NCI-H1048 (cell line): ENCODE measurements at places on chromosomes 7 and 10.

GRCh38 chr10:35848412-35848811 is 206.3 kb upstream of the FZD8 start:
- DNase-seq, result no peak

DNA sequence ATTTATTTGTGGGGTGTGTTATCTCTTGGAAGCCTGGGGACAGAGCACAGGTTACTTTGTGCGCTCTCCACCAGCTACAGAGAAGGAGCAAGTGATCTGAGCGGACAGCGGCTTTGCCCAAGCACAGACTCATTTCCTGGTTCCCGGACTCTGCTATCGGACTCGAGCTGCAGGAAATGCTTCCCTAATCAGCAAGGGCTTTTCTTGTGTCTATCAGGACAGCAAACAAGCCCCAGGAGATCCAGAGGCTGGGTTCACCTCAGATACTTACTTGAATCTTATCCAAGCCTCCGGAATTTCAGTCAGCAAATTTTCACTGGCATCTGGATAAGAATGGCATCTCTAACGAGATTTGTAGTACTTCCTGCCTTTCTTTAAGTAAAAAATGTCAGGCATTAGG is 27.8 kb downstream of the MRC1 start:
- no peak for DNase-seq

GRCh38 chr7:387132-388022 is 97.4 kb downstream of the FOXL3 start:
- no peak for DNase-seq

GRCh38 chr10:17479822-17480221 is 25.4 kb upstream of the ST8SIA6 start:
- no peak for DNase-seq

DNA sequence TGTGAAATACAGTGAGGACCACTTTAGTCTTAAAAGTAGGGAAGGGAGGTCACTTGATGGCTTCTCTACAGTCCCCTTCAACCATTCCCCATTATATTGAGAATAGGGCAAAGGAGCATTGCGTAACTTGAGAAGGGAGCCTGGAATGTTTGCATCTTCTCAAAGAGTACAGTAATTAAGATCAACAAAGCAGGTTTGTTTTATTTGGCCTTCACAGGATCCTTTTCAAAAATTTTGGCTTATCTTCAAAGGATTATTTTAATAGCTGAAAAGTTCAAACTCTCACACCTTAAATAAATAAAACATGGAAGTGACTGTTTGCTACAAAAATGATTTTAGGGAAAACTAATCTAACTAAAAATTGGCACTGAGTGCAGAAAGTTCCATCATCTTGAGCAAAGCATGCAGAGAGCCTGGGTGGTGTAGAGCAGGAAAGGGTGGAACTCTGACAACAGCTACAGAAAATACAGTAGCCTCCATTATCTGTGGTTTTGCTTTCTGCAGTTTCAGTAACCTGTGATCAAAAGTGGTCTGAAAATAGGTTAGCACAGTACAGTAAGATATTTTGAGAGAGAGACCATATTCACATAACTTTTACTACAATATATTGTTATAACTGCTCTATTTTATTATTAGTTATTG is 214.0 kb downstream of the MDFIC start:
- DNase-seq, result no peak

DNA sequence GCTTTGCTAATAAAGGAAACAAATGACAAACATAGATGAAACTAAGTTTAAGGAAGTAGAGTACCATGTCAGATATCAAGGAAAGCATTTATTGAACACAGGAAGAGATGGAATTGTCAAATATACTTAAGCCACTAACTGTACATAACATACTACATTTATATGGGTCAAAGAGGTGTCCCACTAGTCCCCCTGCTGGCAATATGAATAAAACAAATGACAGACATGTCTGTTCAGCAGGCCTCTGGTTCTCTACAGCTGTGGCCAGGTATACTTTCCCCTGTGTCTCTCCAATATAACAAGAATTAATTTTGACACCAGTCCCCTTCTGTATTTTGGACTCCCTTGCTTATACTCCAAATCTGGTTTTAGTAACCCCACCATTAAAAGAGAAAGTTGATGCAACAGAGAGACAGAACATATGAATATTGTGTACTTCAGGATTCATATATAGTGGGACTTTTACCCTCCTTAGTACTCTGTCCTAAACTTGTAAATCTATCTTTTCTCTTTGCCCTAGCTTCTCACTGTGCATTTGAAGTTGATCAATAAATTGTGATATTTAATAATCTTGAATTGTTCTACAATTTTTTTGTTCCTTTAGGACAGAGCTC is 42.9 kb downstream of the CD36 start:
- no peak for DNase-seq

DNA sequence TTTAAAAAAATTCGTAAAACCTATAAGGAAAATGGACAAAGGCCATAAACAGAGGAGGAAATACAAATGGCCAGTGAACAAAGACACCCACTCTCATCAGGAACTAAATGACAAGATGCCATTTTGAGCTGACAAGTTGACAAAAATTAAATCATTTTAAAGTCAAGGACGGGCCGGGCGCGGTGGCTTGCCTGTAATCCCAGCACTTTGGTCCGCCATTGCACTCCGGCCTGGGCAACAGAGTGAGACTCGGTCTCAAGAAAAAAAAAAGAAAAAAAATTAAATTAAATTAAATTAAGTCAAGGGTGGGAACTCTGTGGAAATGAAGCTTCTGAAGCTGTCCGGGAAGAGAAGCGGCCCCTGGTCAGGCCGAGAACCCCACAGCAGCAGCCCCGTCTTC is 1.2 kb upstream of the NOM1 start:
- DNase-seq, result no peak

DNA sequence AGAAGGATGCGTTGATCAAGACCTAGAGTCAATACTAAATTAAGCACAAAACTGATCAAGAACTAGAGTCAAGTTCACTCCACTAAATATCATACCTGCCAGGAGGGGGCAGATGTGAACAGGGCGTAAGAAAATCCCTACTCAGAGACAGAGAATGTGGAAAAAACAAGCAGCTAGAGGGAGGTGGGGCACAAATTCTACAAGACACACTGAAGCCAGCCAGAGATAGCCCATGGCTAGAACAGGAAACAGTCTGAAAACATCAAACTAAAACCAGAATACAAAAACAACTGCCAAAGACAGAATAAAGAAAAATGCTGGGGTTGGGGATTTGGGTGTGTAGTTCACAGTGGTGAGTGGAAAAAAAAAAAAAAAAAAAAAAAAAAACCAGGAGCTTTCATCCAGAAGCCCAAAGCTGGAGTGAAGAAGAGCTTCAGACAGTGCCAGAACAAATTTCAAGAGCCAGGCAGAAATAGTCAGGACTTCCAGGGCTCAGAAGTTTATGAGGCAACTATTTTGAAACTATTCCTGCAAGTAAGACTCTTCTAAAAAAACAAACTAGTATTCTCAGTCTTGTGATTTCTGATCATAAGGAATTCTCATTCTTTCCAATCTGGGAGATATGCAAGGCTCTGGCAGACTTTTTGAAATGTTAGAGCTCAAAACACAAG is 118.3 kb downstream of the CCDC71L start:
- peak; percentile 21 for DNase-seq

GRCh38 chr10:124313374-124313773 is 105.3 kb downstream of the OAT start:
- DNase-seq, result no peak

DNA sequence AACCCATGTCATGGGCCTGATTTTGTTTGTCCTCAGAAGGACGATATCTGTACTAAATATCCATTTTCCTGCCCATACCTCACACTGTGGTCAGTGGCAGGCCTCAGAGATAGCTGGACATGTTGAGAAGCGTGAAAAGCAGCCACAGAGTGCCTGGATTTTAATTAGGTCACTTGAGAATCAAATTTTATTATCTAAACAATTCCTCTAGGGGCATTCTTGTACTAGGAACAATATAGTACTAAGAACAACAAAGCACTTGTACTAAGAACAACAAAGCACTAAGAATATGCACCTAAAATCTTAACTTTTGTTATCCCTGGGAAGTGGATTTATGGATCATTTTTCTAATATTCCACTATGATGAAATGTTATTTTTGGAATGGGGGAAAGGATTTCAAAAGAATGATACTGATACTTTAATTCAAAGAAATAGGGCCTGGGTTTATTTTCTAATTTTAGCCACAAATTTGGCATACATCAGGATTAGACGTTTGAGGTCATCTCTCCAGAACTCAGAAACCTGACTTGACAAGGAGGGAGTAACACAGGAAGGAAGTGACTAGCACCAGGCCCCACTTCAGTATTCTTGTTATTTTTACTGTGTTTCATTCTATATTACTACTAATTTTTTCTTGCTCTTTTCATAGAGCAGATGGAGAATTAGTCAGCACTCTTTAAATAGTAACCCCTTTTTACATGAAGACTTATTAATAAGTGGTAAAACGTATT is 112.2 kb downstream of the EXOC4 start:
- no peak for DNase-seq

DNA sequence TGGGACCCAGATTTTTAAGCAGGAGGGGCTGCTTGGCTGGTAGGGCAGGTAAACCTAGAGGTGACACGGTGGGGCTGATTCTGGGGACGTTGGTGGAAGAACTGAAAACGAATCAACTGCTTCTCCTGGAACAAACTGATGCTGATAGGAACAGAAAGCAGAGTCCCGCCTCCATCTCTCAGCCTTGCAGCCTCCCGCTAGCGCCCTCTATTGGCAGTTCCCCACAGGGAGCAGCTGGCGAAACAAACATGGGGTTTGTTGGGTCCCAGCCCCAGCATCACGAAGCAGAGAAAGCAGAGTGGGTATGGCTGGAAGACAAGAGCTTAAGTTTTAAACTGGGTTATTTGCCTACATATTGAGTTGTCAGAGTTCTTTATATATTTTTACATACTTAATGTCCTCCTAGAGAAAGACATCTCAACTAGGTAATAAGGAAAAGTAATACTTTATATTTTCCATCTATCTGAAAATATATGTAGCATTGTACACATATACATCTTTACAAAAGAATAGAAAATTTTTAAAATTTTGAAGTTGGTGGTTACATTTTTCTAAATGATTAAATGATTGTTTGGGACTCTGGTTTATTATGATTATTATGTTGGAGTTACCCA is 42.3 kb upstream of the FOXI2 start:
- DNase-seq, result peak; percentile 31

DNA sequence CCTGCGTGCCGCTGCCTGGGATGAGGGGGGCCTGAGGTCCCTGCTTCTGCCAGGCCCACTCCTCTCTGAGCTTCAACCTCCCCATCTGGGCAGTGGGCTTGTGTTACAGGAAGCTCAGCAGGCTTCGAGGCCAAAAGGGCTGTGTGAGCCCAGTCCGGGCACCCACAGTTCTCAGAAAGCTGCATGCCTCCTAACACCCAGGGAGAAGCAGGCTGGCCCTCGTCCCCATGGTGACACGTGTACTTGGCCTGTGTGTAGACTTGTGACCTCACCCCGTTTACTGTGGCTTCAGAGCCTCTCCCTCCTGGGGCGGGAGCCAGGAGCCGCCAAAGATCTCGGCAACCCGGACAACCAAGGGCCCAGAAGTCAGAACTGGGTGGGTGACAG is 2.2 kb upstream of the GRIFIN start:
- no peak for DNase-seq

DNA sequence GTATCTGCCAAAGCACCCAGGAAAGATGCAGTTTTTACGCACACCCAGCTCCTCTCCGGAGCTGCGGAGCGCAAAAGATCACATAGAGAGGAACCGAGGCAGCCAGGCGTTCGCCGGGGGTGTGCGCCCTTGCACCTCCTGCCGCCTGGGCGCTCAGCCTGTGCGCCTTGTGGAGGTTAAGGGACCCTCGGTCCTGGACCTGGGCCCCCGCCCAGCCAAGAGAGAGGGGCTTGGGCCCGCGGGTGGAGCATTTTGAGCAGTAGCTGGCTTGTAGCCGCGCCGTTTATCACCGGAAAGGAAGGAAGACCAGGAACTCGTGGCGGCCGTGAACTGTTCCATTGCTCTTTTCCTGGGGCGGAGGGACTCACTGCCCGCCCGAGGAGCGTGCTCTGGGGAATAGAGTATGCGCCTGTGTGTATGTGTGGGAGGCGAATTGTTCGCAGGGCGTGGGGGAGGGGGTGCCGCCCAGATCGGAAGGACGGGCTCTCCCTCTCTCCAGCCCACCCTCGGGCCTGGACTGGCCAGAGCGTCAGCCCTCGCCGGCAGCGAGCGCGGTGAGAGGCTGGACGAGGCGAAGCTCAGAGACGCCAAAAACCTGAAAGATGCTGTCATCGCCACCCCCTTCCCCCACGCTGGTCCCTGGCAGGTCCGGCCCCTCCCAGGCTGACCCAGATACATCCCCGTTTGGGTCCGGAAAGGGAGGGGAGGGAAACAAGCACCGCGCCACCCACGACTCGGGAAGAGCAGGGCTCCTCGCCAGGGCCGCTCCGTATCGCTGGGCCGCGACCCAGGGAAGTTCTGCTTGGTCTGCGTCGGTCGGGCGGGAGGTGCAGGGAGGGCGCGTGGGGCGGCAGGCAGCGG is 1.2 kb upstream of the WNT2 start:
- no peak for DNase-seq

DNA sequence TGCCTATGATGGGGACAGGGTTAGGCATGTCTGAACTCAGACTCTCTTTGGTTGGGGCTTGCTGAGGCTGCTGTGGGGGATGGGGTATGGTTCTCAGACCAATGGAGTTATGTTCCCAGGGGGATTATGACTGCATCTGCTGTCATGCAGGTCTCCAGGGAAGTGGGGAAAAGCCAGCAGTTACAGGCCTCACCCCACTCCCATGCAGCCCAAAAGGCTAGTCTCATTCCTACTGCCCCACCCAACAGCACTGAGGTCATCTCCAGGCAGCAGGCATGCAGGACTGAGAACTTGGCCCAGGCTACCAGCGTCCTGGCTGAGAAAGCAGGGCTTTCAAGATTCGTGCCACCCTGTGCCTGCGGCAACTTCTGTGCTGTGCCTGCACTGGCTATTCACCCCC is 373.3 kb downstream of the HTR7 start:
- DNase-seq, result no peak

- no peak for DNase-seq
Observed at GRCh38 chr7:41874201-41874785, 171.4 kb upstream of the INHBA start.

DNA sequence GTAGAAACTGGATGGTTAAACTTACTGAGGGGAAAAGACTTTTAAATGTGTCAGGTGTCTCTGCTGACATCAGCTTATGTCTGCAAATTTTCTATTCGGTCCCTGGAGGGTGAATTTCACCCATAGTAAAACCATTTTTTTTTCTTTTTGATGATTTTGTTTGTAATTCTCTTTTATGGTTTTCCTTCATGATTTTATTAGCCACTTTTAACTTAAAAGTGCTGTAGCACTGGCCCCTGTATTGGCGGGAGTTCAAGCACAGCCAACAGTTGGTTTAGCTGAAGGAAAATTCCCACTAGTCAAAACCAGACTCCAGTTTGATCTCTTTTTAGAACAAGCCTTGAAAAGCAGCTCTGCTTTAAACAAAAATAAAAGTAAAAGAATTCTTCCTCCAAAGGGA is 5.0 kb upstream of the ITGA8 start:
- no peak for DNase-seq

- DNase-seq, result no peak
Observed at GRCh38 chr10:24882047-24882698, 70.2 kb downstream of the PRTFDC1 start.

GRCh38 chr7:22425361-22425760 is 68.4 kb upstream of the RAPGEF5 start:
- DNase-seq, result no peak
